ENCODE measurements at places on chromosomes 5 and 9. TPM values are rescaled to one million over a fixed set of nuclear protein-coding genes. Genes with fewer than 3 reads are reported as not detected.

DNA sequence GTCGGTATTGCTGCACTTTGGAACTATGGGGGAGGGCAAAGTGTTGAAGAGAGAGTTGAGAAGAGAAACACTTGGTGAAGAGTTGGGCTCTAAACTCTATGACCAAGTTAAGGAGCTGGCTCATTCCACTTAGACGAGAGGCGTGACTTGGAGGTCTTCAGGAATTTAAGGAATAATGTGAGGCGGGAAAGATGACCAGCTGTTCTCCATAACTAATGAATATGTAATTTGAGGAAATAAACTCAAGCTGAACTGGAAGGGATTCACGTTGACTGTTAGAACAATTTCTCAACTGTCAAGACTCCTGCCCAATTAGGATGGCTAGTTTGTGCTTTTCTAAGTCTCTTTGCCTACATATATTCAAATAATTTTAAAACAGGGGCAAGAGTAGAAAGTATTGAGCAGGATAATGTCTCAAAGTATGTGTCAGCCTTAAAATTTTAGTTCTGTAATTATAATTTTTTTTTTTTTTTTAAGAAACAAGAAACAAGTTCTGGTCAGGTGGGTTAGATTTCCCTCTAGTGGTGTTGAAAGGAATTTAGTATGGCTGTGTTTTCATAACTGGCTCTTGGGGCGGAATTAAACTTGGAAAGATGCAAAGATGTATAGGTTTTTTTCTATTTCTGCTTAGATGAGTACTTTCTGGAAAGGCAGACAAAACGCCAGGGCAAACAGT, 33.4 kb downstream of the TMEM252 start:
- H3K27me3 ChIP-seq = no peaks in the 10 kb centered on the region
- H3K4me3 ChIP-seq = no peak overlapping the region
- no peak for DNase-seq
- H3K36me3 ChIP-seq = no peaks in the 10 kb centered on the region

GRCh38 chr5:38347040-38347763, 88.8 kb downstream of the EGFLAM start:
- H3K27ac ChIP-seq = no peak overlapping the region
- no peak overlapping the region for H3K4me3 ChIP-seq
- no peaks in the 10 kb centered on the region for H3K4me1 ChIP-seq
- H3K27me3 ChIP-seq = no peaks in the 10 kb centered on the region
- H3K36me3 ChIP-seq = no peaks in the 10 kb centered on the region

- H3K4me3 ChIP-seq = no peak overlapping the region
- H3K27me3 ChIP-seq = no peaks in the 10 kb centered on the region
- no peaks in the 10 kb centered on the region for H3K4me1 ChIP-seq
- no peaks in the 10 kb centered on the region for H3K36me3 ChIP-seq
Observed at GRCh38 chr9:4430432-4431261, 59.6 kb upstream of the SLC1A1 start.

DNA sequence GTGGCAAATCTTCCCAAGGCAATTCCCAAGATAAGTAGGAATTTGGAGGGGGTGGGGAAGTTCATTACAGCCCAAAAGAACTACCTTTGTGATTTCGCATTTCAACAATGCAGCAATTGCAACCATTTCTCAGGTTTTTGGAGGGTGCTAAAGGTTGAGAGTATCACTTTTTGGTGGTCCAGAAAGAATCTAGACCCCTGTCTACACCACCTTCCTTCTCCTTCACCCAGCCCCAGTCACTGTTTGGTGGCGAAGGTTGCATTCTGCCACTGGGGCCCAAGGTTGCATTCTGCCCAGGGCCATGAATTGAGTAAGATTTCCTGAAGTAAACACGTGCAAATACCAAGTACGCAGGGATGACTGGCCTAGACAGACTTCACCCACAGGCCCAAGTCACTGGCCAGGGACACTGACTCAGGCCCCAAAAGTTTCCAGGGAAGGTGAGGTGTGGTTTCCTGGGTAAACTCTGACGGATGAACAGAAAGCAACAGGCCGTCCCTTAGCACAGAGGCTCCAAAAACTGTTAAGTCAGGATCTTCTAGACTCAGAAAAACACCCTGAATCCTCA, 5.7 kb downstream of the PDE6A start:
- H3K27me3 ChIP-seq = no peaks in the 10 kb centered on the region
- H3K4me3 ChIP-seq = no peak overlapping the region
- no peak overlapping the region for H3K27ac ChIP-seq
- DNase-seq = no peak
- H3K36me3 ChIP-seq = no peaks in the 10 kb centered on the region
- no peaks in the 10 kb centered on the region for H3K4me1 ChIP-seq

DNA sequence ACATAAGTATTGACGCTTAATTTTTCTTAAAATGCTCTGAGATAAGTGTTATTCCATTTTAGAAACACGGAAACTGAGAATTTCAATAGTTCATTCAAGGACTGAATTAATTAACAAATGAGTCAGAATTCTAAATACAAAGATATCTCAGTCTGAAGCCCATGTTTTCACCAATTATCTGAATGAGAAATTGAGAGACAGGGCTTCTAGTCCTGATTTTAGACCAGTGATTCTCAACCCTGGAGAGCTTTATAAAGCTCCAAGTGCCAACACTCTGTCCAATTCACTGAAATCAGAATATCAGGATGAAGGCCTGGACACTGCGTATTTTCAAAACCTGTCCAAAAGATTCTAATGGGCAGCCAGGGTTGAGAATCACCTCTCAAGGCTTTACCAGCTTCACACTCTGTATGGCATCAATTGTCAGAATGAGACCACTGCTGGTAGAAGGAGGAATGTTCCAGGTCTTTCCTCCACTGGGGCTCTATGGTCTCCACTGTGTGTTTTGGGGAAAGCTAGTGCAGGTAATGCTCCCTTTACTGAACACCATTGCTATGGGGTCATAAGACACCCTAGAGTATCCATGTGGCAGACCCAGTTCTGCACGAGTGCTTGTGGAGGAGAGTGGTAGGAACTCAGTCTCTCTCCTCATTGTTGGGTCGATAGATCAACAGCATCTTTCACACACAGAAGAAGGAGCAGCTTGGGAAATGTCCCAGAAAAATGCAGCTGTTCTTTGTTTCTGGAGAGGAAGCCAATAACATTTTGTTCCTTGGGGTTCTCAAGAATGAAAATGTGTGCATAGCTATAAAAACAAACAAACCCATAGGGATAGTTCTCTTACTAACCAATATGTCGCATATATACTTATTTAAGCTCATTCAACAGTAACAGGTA, 99.7 kb upstream of the OSMR start:
- no peak for DNase-seq
- no peak overlapping the region for H3K27ac ChIP-seq
- no peak overlapping the region for H3K4me3 ChIP-seq
- H3K27me3 ChIP-seq = no peaks in the 10 kb centered on the region
- H3K4me1 ChIP-seq = peaks cover 2% of the 10 kb centered on the region

DNA sequence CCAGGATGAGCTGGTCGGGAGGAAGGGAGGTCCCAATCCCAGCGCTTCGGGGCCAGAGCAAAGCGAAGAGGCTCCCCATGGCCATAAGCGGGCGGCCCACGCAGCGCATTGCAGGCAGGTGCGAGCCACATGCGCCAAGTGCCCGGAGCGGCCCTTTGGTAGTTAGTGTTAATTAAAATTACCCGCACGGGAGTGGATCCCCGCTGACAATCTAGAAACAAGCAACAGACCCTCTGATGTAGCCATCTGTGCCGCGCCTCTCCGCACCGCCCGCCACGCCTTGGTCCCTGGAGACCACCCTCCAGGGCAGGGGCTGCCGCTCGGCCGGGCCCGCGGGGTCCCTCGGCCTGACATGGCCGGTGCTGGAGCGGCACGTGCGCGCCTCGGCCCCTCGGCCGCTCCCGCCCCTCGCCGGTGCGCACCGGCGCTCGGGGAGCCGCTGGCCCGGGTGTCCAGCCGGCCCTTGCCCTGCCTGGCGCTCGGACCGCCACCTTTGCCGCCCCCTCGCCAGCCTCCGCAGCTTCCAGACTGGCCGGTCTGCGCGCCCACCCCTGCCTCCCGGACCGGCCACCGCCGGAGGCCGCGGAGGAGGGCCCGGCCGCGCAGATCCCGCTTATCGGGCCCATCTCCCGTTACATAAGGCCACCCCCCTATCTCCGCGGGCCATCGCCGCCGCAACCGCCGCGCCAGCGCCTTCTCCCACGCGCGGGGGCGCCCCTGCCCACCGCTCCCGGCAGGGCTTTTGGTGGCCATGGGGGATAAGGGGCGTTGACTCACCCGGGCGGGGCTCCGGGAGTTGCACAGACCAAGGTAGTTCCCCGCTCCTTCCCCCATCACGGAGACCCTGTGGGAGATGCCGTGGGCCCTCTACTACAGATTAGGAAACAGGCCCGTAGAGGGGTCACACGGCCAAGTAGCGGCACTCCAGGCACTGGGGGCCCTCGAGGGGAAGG, 1.9 kb upstream of the IL13 start:
- no peaks in the 10 kb centered on the region for H3K36me3 ChIP-seq
- H3K4me1 ChIP-seq = peaks cover 4% of the 10 kb centered on the region
- no peaks in the 10 kb centered on the region for H3K27me3 ChIP-seq
- peak overlapping the region; percentile 19 for H3K4me3 ChIP-seq
- no peak overlapping the region for H3K27ac ChIP-seq

GRCh38 chr9:9920425-9921060, 692.3 kb downstream of the PTPRD start:
- no peaks in the 10 kb centered on the region for H3K4me1 ChIP-seq
- no peak for DNase-seq
- H3K4me3 ChIP-seq = no peak overlapping the region
- H3K27me3 ChIP-seq = no peaks in the 10 kb centered on the region

DNA sequence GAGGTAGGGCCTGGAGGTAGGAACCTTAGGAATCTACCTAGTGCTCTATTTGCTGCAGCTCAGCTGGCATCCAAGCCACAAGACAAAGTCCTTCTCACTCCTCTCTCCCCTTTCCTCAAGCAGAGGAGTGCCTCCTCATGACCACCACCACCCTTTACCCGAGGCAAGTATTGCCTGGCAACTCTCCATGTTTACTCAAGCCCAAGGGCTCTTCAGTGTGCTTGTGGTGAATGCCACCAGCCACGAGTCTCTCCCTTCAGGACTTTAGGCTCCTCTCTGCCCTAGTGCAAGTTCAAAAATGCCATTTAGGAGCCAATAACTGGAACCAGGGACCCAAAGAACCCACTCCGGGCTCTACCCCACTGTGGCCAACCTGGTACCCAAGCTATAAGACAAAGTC, 514.5 kb upstream of the RGMB start:
- DNase-seq = no peak
- H3K27me3 ChIP-seq = no peaks in the 10 kb centered on the region

GRCh38 chr5:2093859-2094615, 211.3 kb upstream of the IRX4 start:
- H3K4me3 ChIP-seq = no peak overlapping the region
- no peaks in the 10 kb centered on the region for H3K36me3 ChIP-seq
- no peaks in the 10 kb centered on the region for H3K4me1 ChIP-seq

DNA sequence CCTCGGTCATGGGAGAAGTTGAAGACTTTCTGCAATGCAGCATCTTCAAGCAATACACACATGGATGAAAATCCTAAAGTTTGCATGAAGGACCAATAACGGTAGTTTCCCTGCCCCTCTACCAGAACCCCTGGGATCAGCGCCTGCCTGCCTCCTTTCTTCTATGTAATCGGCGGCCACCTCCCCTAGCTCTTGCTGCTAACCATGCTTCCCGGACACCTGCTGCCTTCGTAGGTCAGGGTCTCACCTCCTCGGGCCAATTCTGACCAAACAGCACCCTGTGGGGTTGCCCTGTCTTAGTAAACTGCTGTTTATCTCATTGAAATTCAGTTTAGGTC, 388 bp upstream of the MED10 start:
- no peak overlapping the region for H3K27ac ChIP-seq
- DNase-seq = no peak
- no peaks in the 10 kb centered on the region for H3K36me3 ChIP-seq
- peaks cover 5% of the 10 kb centered on the region for H3K4me1 ChIP-seq
- H3K27me3 ChIP-seq = no peaks in the 10 kb centered on the region

Gene CXCL14
- 2.8 TPM for total RNA-seq
